Mesenchymal stem cell (in vitro differentiated cells and primary cell): ENCODE measurements at places on chromosomes 7 and 10.

DNA sequence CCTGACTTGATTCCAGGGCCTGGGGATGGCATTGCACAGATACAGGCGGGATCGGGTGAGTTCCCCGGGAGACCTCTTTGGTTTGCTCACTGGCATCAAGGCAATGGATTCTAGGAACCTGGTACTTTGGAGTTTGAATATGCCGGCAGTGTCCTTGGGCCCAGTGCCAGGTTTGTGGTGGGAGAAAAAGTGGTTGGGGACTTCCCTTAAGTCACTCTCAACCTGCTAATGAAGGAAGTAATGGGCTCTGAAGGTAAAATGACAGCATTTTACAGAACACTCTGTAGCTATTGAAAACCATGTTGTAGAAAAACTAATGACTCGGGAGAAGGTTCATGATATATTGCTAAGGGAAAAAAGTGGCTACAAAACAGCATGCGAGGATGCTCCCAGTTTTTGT is 129.9 kb downstream of the CFAP58 start:
- no peak for DNase-seq

DNA sequence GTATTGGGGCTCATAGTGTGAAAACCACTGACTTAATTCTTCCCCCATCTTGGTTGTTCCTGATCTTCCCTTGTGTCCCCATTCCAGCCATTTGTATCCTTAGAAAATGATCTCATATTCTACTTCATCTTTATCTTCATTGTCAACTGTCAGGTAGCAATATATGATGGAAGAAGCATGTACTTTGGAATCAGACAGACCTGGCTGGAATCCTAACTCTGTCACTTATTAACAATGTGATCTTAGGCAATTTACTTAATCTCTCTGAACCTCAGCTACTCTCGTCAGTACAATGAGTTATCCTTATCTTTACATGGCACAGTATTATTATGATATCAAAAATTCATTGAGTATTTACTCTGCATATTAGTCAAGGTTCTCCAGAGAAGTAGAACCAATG is 10.1 kb downstream of the CFTR start:
- no peak for DNase-seq

DNA sequence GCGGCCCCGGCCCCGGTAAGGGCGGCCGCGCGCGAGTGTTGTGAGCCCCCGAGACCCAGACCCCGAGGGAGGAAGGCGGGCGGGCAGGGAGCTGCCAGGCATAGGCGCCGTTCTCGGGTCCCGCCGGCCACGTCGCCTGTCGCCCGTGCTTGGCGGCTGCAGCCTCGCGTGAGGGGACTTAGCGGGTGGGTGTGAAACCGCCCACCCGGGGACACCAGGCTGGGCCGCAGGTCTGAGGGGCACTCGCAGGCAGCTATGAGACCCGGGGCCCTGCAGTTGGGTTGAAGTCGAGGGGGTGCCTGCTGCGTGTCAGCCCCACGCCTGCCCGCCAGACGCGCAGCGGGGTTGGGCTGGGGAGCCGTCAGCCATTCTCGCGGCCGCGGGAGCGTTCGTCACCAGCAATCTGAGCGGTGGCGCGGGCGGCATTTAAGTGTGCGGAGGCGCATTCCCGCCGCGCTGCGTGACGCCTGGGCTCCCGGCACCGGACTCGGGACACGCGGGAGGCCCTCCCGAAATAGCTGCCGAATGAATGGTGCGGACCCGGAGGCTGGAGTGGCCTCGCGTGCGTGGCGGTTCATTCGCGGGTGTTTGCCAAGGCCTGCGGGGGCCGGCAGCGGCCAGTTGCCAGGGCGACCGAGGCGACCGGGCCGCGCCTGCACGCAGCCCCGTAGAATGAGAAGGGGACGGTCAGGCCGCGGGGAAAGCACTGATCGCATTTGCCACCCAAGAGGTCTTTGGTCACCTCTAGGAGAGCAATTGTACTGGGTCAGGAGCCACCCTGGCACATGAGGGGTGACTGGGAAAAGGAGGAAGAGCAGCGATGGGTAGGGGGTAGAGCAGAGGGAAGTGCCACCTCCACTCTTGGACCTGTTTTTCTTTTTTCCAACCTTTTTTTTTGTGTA is 750 bp downstream of the ZNF398 start:
- DNase-seq: peak; percentile 84

- DNase-seq: no peak
Observed at GRCh38 chr7:122123746-122124145, 20.3 kb downstream of the AASS start.

- no peak for DNase-seq
Observed at GRCh38 chr10:120810298-120810697, 40.9 kb upstream of the WDR11 start.

DNA sequence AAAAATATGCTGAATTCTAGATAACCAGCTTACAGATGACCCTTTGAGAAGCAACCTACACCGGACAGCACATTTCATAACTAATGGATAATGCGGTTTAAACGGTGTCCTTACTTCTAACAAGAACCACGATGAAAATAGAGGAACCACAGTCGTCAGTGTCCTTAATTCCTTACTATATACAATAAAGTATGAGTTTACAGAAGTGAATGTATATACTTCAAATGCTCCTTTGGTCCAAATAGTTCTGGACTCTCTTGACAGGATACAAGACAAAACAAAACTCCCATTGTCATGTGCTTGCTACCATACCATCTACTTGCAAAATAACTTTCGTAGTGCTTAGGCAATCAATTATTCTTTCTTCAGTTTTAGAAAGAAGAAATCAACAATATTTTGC is 2.4 kb downstream of the NAMPT start:
- DNase-seq: peak; percentile 35

- DNase-seq: no peak
Observed at GRCh38 chr10:51112013-51112412, 37.7 kb downstream of the PRKG1 start.

GRCh38 chr10:110898391-110898790 is 20.6 kb downstream of the BBIP1 start:
- no peak for DNase-seq

DNA sequence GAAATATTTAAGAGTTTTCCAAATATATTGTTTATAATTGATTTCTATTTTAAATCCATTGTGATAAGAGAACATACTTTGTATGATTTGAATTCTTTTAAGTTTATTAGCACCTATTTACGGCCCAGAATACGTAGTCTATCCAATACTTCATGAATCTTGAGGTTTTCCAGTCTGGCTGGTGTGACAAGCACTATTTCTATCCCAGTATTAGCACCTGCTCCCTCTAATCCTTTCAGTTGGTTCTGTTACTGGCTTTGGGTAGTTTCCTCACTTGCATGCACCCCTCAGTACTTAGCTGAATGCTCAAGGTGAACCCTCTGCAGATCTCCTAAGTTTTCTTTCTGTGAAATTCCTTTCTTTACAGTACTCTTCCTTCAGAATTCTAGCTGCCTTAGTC is 166.8 kb downstream of the C1GALT1 start:
- DNase-seq: no peak

GRCh38 chr10:35000936-35001335 is 89.2 kb downstream of the CUL2 start:
- no peak for DNase-seq

DNA sequence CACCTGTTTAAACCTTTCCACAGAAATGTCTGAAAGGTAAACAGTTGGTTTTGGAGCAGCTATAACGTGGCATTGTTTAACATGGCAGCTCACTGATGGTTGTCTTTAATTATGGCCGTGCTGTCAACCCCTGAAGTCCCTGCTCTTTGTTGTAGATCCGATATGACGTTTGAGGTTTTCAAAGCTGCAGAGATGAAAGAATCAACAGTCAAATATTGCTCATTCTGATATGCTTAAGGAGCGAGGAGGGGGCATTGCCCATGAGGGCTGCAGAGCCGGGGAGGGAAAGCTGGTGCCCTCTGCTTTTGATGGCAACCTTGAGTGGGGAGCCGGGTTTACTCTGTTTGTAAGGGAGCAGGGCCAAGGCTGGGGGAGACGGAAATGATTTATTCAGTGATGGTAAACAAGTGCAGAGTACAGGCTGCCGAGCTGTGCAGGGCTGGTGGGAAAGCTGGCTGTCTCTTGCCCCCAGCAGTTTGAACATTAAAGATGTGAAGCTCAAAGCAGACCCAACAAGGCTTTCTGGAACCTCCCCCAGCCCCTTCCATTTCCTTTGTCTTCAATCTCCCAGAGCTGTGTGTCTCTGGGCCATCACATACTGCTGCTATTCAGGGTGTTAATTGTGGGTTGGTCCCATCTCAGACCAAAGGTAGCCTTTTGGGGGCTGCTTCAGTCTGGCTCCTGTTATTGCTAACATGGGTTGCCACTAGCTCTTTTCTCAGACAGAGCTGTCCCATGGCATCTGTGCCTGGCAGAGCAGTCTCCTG is 345.5 kb downstream of the LRMDA start:
- no peak for DNase-seq

GRCh38 chr10:79468015-79468560 is 22.7 kb upstream of the ZCCHC24 start:
- DNase-seq: no peak

GRCh38 chr7:117619681-117620080 is 139.9 kb downstream of the CFTR start:
- DNase-seq: peak; percentile 5

GRCh38 chr10:34696423-34696822 is 118.7 kb downstream of the PARD3 start:
- peak; percentile 42 for DNase-seq

DNA sequence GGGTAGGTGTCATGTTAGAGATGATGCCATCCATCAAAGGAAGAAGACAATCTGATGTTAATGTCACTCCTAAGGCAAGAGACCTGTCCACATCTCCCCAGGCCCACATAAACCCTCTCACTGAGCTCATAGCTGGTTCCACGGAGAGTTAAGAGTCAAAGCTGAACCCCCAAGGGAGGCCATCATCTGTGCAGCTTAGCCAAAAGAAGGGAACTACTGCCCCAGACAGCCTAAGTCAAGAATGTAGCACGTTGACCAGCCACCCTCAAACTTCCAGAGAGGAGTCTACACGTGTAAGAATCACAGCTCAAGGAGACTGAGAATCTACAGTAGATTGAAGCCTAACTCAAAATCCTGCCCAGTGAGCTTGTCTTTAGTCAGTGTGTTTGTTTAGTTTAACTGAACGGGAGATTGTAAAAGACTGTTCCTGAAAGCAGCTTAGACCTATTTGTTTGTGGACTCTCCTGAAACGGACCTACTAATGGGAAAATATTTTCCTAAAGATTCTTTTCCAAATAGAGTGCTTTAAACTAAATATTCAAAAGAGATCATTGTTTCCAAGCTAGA is 192.7 kb upstream of the NFE2L3 start:
- DNase-seq: no peak

DNA sequence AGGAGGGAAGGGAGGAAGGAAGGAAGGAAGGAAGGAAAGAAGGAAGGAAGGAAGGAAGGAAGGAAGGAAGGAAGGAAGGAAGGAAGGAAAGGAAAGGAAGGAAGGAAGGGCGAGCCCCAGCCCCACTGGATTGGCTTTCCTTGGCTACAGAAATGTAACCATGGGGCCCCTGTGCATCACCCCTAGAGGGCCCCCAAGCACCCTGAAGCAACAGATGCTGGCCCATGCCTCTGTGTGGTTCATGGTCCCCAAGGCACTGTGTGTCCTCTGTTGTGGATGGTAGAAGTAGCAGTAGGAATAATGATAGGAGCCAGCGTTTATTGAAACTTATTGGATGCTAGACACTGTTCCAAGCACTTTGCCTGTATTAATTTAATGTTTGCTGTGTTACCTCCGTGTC is 116.6 kb upstream of the MACROH2A2 start:
- no peak for DNase-seq

GRCh38 chr7:25158966-25159365 is 33.9 kb upstream of the CYCS start:
- no peak for DNase-seq

DNA sequence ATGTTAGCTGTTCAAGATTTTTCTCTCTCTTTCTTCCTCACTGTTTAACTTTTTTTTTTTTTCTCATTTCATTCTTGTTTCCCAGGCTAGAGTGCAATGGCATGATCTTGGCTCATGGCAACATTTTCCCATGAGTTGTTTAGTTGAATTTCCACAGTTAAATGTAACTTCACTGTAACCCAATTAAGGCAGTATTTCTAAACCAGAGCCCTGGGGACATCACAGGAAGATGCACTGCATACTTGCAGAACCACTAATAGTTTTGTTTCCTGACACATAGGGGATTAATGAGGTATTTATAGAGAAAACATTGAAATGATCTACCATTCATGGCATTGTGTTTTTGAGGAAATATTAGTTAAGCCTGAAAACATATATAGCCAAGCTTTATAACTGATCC is 795.6 kb upstream of the GHITM start:
- DNase-seq: peak; percentile 20

DNA sequence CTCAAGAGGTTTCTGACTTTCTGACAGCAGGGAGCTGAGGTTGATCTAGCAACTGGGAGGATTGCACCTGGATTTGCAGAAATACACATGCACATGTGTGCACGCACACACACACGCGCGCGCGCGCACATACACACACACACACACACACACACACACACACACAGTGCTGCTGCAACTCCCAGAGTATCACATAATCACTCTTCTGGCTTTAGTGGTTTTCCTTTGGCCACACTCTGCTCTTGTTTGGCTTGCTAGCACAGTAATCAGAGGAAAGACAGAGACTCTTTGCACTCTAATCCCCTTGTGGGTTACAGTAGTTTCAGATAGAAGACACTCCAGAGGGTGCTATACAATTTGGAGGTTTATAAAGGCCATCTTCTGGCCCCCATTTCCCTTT is 705.0 kb downstream of the AUTS2 start:
- no peak for DNase-seq

GRCh38 chr7:147857152-147858140 is 733.1 kb upstream of the C7orf33 start:
- DNase-seq: no peak

GRCh38 chr10:131220601-131221171 is 90.8 kb downstream of the TCERG1L start:
- DNase-seq: no peak

DNA sequence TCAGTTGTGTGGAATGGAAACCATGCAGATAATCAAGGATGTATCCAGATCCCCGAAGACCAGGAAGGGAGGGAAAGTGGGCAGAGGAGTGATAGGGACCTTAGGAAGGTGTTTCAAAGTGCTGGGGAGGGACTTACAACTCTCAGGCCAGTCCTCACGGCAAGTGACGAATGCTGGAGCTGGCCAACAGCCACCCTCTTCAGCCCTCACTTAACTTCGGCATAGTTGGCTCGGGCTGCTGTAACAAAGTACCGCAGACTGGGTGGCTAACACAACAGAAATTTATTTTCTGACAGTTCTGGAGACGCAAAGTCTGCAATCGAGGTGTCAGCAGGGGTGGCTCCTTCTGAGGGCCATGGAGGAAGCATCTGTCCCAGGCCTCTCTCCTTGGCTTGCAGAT is 265.9 kb upstream of the YAE1 start:
- DNase-seq: no peak

GRCh38 chr10:126458466-126458865 is 70.2 kb upstream of the ADAM12 start:
- DNase-seq: peak; percentile 64

DNA sequence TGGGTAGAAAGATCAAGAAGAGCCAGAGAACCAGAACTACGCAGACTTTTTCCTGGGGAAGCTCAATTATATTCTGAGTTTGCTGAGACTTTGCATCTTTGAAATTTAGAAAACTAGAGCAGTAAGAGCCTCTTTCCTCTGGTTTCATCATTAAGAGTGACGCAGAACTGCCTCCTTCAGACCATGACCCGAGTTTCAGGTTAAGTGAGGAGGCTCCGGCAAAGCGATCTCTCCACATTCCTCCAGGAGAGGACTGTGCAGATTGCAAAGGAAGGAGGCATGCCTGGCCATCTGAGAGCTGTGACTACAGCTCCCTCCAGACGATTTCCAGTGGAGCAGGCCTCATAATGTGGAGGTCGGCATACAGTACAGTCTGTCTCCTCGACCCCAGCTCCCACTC is 115.8 kb upstream of the LANCL2 start:
- peak; percentile 53 for DNase-seq
